ENCODE measurements at places on chromosomes 11 and 22.

DNA sequence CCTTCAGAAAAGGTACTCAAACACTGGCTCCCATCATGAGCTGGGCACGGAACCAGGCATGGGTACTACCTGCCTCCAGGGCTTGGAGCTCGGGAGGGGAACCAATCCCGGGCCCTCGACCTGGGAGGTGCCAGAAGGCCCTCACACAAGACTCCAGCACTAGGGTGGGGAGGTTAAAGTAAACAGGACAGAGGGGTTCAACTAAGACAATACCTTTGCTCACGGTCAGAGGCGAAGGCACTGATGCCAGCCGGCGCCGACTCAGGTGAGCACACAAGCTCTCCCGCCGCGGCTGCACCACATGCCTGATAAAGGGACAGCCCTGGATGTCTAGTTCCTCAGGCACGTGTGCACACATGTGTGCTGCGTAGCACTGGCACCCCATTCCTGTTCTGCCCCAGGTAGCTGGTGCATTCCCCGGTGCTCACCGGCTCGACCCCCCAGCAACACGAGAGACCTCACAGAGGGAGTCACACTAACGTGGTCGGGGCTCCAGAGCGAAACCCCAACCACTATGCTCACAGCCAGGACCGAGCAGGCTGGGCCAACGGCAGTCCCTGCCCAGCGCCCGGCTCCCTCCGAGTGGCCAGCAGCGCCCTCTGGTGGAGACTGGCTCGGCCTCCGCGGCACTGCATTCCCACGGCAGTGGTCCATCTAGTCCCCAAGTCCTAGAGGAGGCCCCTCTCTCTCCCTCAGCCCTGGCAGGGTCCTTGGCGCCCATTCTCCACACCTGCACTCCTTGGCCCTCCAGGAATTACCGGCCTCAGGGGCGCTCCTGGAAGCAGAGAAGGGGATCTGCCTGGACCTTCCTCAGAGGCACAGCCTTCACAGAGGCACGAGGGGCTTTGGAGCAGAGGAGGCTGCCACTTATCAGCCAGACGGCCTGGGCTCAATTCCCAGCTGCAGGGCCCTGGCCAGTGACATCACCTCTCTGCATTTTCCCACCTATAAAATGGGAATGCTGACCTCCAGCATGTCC is 28.8 kb upstream of the MOB2 start:
- DNase-seq, result peak; percentile 32

DNA sequence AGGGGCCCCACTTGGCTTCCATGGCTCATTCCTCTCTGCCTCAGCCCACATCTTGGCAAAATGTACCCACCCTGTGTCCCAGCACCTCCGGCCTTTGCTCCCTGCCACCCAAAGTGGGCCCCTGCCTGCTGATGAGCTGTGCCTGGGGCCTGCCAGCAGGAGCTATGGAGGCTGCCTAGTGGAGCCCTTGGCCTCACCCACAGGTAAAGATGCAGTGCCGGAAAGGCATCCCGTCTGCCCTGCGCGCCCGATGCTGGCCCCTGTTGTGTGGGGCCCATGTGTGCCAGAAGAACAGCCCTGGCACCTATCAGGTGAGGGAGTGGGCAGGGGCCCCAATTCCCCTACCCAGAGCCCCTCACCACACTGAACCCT is 1.3 kb downstream of the TBC1D10C start:
- no peak for DNase-seq

DNA sequence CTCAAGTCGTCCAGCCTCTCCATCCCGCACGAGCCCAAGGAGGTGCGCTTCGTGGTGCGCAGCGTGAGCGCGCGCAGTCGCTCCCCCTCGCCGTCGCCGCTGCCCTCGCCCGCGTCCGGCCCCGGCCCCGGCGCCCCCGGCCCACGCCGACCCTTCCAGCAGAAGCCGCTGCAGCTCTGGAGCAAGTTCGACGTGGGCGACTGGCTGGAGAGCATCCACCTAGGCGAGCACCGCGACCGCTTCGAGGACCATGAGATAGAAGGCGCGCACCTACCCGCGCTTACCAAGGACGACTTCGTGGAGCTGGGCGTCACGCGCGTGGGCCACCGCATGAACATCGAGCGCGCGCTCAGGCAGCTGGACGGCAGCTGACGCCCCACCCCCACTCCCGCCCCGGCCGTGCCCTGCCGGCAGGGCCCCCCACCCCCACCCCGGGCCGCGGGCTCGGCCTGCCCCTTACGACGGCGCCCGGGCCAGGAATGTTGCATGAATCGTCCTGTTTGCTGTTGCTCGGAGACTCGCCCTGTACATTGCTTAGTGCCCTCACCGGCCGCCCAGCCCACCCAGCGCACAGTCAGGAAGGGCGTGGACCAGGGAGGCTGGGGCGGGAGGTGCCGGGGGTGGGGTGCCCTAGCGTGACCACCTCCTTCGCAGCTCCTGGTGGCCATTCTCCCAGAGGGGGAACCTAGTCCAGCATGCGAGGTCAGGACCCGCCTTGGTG is 6.9 kb upstream of the ACR start:
- DNase-seq, result no peak

- no peak for DNase-seq
Measured at GRCh38 chr11:95795627-95796295, 5.5 kb downstream of the CEP57 start.

DNA sequence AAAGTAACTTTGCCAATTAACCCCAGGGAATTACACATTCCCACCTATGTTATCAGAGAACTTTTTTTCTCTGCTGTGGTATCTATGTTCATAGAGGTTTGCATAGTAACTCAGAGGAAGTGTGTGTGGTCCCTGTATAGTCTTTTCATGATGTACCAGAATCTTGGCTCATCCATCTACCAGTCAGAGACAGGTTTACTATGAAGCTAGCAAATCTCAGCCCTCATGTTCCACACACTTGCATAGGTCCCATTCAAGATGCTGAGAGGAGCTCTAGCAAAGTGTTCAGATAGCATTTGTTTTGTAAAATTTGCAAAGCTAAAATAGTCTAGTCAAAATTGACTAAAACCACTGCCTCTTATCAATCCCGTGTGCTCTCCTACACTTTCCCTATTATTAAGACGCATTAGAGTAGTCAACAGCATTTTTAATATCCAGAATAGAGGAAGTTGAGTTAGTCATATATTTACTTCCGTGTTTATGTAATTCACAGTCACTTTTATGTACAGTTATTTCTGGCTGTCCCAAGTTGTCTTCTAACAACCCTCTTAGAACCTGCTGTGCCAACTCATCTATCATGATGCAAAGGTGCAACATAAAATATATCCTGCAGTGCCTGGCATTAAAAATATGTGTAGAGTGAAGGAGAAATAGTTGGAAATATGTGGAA is 184.2 kb downstream of the FAM76B start:
- no peak for DNase-seq

- DNase-seq, result no peak
Measured at GRCh38 chr22:44423556-44424358, 74.3 kb downstream of the RTL6 start.
